BJ (cell line): ENCODE measurements at places on chromosomes 2 and 18.

- no peak for DNase-seq
These were observed 173.3 kb upstream of the SPRED2 start for GRCh38 chr2:65605743-65606058.

DNA sequence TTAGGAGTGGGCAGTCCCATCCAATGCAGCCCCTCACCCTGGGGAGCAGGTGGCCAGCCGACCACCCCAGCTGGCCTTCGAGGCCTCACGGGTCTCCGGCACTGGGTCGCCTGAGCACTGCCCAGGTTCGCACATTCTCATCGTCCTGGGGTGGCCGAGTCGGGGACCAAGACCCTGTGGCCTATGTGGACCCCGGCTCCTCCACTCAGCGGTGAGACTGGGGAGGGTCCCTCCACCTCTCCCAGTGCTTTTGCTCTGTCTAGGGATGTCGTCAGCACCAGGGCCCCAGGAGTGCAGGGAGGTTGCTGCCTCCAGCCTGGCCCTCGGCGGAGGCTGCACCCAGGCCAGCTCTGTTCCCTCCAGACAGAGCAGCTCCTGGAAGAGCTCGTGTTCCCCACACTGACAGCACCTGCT, 89.6 kb downstream of the TPO start:
- DNase-seq, result no peak

DNA sequence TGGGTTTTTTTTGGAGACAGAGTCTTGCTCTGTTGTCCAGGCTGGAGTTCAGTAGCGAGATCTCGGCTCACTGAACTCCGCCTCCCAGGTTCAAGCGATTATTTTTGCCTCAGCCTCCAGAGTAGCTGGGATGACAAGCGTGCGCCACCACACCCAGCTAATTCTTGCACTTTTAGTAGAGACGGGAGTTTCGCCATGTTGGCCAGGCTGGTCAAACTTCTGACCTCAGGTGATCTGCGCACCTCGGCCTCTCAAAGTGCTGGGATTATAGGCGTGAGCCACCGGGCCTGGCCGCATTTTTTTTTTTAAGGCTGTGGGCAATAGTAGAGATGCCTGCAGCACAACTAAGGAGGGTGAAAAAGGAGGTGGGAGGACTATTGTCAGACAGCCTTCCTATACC, 41.7 kb upstream of the ZNF532 start:
- DNase-seq, result no peak

- no peak for DNase-seq
These were observed 75.4 kb downstream of the CHN1 start for GRCh38 chr2:174929786-174930185.

- DNase-seq, result no peak
These were observed 20.7 kb downstream of the CAPN14 start for GRCh38 chr2:31196622-31197021.

GRCh38 chr2:45236268-45236667, 227.0 kb upstream of the SIX2 start:
- no peak for DNase-seq

- no peak for DNase-seq
These were observed 64.3 kb downstream of the NFATC1 start for GRCh38 chr18:79459946-79460480.

- no peak for DNase-seq
These were observed 523 bp upstream of the ALMS1 start for GRCh38 chr2:73385123-73385503.

GRCh38 chr2:238389988-238390589, 36.6 kb upstream of the ASB1 start:
- no peak for DNase-seq

DNA sequence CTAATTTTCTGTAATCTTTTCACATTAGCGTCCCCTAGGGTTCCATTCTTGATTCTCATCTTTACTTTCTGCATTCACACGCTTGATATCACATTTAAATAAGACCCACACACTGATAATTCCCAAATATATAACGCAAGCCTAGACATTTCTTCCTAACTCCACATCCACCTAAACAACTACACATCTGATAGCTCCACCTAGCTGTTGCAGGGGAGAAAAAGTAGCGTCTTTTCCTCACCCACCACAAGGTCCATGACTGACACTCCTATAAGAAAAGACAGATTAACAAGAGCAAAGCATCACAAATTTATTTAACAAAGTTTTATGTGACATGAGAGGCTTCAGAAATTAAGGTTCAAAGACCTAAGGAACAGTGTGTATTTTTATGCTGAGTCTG, 862.2 kb upstream of the DDX18 start:
- DNase-seq, result no peak

- no peak for DNase-seq
These were observed 26.6 kb upstream of the COLEC12 start for GRCh38 chr18:527146-527545.

- DNase-seq, result no peak
These were observed 150.4 kb downstream of the NR4A2 start for GRCh38 chr2:156182132-156182531.
